ENCODE measurements at places on chromosomes 2 and 18. TPM values are rescaled to one million over a fixed set of nuclear protein-coding genes. Genes with fewer than 3 reads are reported as not detected.

- no peak for DNase-seq
- no peak overlapping the region for H3K27ac ChIP-seq
- no peaks in the 10 kb centered on the region for H3K27me3 ChIP-seq
- H3K4me1 ChIP-seq: no peaks in the 10 kb centered on the region
Measured at GRCh38 chr18:11862468-11863137, 11.4 kb downstream of the CHMP1B start.

GRCh38 chr2:175282300-175282699 is 100.8 kb upstream of the ATP5MC3 start:
- H3K27ac ChIP-seq: no peak overlapping the region
- H3K4me1 ChIP-seq: no peaks in the 10 kb centered on the region
- no peak overlapping the region for H3K4me3 ChIP-seq
- no peaks in the 10 kb centered on the region for H3K36me3 ChIP-seq
- no peak for DNase-seq

- H3K4me3 ChIP-seq: no peak overlapping the region
- H3K36me3 ChIP-seq: no peaks in the 10 kb centered on the region
- no peaks in the 10 kb centered on the region for H3K4me1 ChIP-seq
- H3K27me3 ChIP-seq: no peaks in the 10 kb centered on the region
- DNase-seq: no peak
Measured at GRCh38 chr2:83665894-83666293, 793.2 kb downstream of the SUCLG1 start.

DNA sequence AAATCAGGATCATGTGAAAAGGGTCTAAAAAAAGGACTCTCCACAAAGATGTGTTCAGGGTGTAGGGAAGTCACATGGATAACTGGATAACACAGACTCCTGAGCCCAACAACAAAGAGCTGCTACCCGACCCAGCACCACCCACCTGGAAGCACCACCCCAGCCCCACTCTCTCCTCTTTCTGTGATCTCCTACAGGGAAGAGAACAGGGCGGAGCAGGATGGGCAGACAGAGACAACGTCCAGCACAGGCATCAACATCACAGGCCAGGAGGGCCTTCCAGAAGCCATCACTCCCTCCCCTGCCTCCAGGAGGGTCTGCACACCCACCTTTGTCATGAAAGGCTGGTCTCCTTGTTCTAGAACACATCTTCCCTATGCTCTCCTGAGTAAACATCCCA is 1.3 kb upstream of the CIB4 start:
- H3K27ac ChIP-seq: no peak overlapping the region
- H3K4me3 ChIP-seq: no peak overlapping the region
- H3K36me3 ChIP-seq: no peaks in the 10 kb centered on the region
- H3K27me3 ChIP-seq: no peaks in the 10 kb centered on the region
- DNase-seq: peak; percentile 21

- no peak overlapping the region for H3K27ac ChIP-seq
- DNase-seq: no peak
- H3K4me3 ChIP-seq: no peak overlapping the region
- H3K36me3 ChIP-seq: no peaks in the 10 kb centered on the region
- no peaks in the 10 kb centered on the region for H3K27me3 ChIP-seq
Measured at GRCh38 chr2:96075199-96075771, 40.6 kb upstream of the GPAT2 start.

DNA sequence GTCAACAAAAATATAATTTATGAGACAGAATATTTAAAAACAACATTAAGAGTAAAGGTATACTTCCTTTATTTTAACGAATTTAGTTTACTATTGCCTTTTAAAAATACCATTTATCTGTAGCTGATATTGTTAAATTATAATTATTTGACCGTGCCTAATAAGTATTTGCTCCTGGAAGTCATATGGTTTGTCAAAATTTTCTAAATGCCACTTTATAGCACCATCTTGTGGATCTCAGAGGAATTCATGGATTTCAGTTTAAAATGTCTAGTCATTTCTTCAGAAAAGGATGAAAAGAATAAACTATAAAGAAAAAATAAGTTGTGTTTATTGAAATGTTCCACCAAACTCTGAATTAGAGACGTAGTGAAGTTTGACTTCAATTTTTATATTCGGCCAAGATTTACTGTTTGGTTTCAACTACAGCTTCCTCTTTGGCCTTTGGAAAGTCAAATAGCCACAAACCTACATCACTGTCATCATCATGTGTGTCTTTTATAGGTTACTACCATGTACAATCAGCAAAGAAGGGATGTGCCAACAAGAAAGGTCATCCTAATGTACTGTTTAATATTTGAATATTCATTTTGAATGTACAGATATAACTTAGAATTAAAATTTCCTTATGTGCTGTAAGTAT is 10.3 kb upstream of the FTCDNL1 start:
- no peaks in the 10 kb centered on the region for H3K36me3 ChIP-seq
- no peak for DNase-seq
- no peaks in the 10 kb centered on the region for H3K27me3 ChIP-seq
- no peak overlapping the region for H3K4me3 ChIP-seq
- H3K27ac ChIP-seq: no peak overlapping the region

DNA sequence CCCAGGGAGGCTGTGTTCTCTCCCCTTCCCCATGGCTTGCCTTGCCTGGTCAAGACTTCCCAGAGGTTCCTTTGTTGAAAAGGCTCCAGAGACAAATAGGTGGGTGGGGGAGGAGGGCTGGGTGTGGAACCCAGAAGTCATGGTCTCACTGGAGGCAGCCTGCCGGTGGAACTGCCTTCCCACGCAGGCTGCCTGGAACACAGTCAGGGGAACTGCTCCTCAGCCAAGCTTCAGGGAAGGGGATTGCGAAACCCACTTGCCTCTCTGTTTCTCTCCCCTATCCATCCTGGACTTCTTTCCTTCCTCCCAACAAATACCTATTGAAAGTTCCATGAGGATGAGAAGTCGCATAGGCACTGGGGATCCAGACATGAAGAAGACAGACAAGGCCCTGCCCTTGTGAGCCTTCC is 31.6 kb downstream of the MARCO start:
- no peak overlapping the region for H3K27ac ChIP-seq
- H3K4me1 ChIP-seq: no peaks in the 10 kb centered on the region
- no peaks in the 10 kb centered on the region for H3K27me3 ChIP-seq
- H3K36me3 ChIP-seq: no peaks in the 10 kb centered on the region
- no peak overlapping the region for H3K4me3 ChIP-seq

GRCh38 chr2:64349131-64349530 is 104.8 kb upstream of the LGALSL start:
- no peak overlapping the region for H3K4me3 ChIP-seq
- no peaks in the 10 kb centered on the region for H3K36me3 ChIP-seq
- no peaks in the 10 kb centered on the region for H3K27me3 ChIP-seq
- no peak overlapping the region for H3K27ac ChIP-seq

DNA sequence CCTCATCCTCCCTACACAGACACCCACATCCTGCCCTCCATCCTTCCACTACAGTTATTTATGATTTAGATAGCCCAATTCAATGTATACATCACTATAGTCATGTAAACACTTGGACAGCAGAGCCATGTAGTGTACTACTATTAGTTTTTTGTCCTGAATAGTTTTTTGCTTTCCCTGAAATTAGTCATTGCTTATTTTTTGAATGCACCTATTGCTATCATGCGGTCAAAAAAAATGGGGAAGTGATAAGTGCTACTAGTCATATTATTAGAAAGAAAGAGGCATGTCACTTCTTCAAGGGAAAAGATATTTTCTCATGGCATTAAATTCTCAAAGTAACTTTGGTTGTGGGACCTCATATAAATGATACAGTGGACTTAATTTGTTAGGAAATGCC is 6.8 kb upstream of the GREB1 start:
- no peaks in the 10 kb centered on the region for H3K27me3 ChIP-seq
- DNase-seq: no peak
- no peak overlapping the region for H3K27ac ChIP-seq
- peaks cover 11% of the 10 kb centered on the region for H3K4me1 ChIP-seq

The ZNF519 gene
- 21.9 TPM for total RNA-seq

The C2orf15 gene
- total RNA-seq: 6.2 TPM

The RSAD2 gene
- total RNA-seq: not detected

The PRKAG3 gene
- not detected for total RNA-seq

The NFATC1 gene
- total RNA-seq: 5.5 TPM

The HOXD10 gene
- total RNA-seq: not detected

The FAM124B gene
- total RNA-seq: 0.83 TPM

The ARID5A gene
- total RNA-seq: 3.8 TPM

The CERKL gene
- total RNA-seq: not detected

The IL1RN gene
- not detected for total RNA-seq

Measured in H9 (cell line).